Foreskin melanocyte (primary cell): ENCODE measurements at places on chromosomes 1 and 21.

DNA sequence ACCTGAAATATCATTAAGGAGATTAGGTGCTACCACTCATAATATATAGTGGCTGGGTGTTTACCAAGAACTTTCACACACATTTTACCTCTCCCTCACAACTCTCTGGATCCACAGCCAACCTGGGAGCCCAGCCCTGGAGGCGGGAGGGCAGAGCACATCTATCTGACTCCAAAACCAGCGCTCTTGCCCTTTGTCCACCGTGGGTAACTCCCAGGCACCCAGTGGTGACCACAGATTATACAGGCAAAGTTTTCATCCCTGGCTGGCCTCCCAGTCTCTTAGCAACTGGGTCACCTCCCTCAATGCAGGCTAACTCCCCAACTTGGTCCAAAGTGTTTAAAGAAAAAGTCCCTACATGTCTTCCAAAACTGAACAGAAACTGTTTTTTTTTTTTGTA, 2.4 kb downstream of the PAQR7 start:
- DNase-seq = no peak

DNA sequence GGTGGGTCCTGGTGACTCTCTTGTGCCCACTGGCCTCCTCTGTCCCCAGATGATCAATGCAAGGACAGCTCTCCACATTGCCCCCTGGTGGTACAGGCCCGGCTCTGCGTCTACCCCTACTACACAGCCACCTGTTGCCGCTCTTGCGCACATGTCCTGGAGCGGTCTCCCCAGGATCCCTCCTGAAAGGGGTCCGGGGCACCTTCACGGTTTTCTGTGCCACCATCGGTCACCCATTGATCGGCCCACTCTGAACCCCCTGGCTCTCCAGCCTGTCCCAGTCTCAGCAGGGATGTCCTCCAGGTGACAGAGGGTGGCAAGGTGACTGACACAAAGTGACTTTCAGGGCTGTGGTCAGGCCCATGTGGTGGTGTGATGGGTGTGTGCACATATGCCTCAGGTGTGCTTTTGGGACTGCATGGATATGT, 10.8 kb downstream of the ADAMTSL4 start:
- DNase-seq = no peak

DNA sequence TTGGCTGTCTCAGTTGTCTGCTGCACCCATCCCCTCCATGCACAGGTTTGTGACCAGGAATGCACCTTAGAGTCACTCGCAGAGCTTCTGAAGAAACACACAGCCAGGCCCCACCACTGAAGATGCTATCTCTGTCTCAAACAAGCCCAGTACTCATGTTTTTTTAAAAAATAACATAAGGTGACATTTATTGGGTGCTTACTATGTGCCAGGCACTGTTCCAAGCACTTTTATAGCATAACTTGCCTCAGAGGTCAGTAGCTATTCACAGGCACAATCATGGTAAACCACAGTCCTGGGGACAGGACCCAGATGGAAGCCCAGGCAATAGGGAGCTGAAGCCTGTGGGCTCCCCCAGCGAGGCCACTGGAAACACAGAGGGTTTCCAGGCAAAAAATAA, 8.8 kb upstream of the ATP13A2 start:
- DNase-seq = no peak

DNA sequence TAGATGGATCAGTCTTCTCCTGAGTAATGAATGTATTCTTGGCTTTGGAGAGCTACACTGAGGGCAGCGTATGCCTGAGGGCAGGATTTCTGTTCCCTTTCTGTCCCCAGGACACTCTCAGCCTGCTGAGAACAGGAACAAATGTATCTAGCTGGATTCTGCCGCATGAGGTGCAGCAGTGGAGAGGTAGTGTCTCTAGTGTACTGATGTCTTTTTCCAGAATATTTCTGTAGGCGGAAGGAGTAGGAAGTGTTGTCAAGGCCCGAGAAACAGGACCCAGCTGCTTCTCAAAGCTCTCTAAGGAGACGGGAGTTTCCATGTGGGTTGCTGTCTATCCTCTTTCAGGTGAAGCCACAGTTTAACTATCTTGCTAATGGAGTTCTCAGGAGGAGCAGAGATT, 65.5 kb downstream of the MT1HL1 start:
- DNase-seq = no peak
